ENCODE measurements at places on chromosomes 1 and 21. TPM values are rescaled to one million over a fixed set of nuclear protein-coding genes. Genes with fewer than 3 reads are reported as not detected.

The PODN gene
- 0.10 TPM for total RNA-seq

The NHLH1 gene
- total RNA-seq, result 0.04 TPM

The IQGAP3 gene
- 12.7 TPM for total RNA-seq

The RASAL2 gene
- 3.6 TPM for total RNA-seq

The KCNJ9 gene
- total RNA-seq, result not detected

The CYYR1 gene
- total RNA-seq, result not detected

The KRTAP19-1 gene
- not detected for total RNA-seq

The RRP15 gene
- total RNA-seq, result 5.8 TPM

The ACP6 gene
- total RNA-seq, result 10.9 TPM

The EFCAB7 gene
- total RNA-seq, result 9.8 TPM

Measured in H4 (cell line).